Activated CD4-positive, alpha-beta T cell treated with anti-CD3 and anti-CD28 coated beads for 36 hours (primary cell): ENCODE measurements at places on chromosomes 2 and 18. TPM values are rescaled to one million over a fixed set of nuclear protein-coding genes. Genes with fewer than 3 reads are reported as not detected.

GTF2A1L gene
- not detected for total RNA-seq

DNER gene
- not detected for total RNA-seq

GRCh38 chr2:144131042-144131441, 388.9 kb downstream of the ZEB2 start:
- peaks cover 3% of the 10 kb centered on the region for H3K36me3 ChIP-seq
- no peak overlapping the region for H3K4me3 ChIP-seq
- no peak for DNase-seq

- H3K27ac ChIP-seq: no peak overlapping the region
- no peak overlapping the region for H3K4me3 ChIP-seq
- peaks cover 11% of the 10 kb centered on the region for H3K4me1 ChIP-seq
- H3K36me3 ChIP-seq: no peaks in the 10 kb centered on the region
- DNase-seq: peak; percentile 51
Observed at GRCh38 chr2:218961651-218962570, 2.4 kb downstream of the CDK5R2 start.

GRCh38 chr2:196066291-196067087, 2.1 kb downstream of the DNAH7 start:
- H3K4me3 ChIP-seq: no peak overlapping the region
- peaks cover 3% of the 10 kb centered on the region for H3K27me3 ChIP-seq
- no peak for DNase-seq
